Memory B cell (primary cell): ENCODE measurements at places on chromosomes 5 and 9.

- no peak for DNase-seq
These were observed 4.0 kb upstream of the SEPTIN8 start for GRCh38 chr5:132781029-132781428.

- no peak for DNase-seq
These were observed 54.5 kb upstream of the RAPGEF1 start for GRCh38 chr9:131794393-131794792.

- no peak for DNase-seq
These were observed 125.6 kb downstream of the LPAR1 start for GRCh38 chr9:110912419-110913291.

GRCh38 chr5:119366540-119366881, 10.7 kb downstream of the TNFAIP8 start:
- DNase-seq = no peak
